ENCODE measurements at places on chromosomes 1 and 21.

GRCh38 chr1:114428083-114428754 lies 82.8 kb downstream of the TRIM33 start:
- DNase-seq: peak; percentile 10

- DNase-seq: no peak
Measured at GRCh38 chr1:244755673-244756072, 79.8 kb upstream of the COX20 start.

GRCh38 chr1:191438979-191439378 lies 719.3 kb upstream of the RGS18 start:
- no peak for DNase-seq

DNA sequence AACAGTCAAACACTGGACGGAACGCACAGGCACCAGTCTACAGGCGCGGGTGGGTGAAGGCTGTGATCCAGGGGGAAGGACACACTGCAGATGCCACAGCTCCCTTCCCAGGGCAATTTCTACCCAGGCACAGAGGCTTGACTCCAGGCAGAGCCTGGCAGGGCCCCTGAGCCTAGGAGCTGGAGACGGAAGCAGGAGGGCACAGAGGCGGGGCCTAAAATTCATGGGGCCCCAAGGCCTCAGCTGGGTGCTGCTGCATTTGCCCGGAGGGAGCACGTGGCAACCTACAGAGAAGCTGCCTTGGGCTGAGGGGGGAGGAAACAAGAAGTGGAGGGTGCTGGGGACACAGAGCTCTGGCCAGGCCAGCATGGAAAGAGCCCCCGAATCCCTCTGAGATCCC lies 41.2 kb downstream of the UBE2G2 start:
- no peak for DNase-seq

DNA sequence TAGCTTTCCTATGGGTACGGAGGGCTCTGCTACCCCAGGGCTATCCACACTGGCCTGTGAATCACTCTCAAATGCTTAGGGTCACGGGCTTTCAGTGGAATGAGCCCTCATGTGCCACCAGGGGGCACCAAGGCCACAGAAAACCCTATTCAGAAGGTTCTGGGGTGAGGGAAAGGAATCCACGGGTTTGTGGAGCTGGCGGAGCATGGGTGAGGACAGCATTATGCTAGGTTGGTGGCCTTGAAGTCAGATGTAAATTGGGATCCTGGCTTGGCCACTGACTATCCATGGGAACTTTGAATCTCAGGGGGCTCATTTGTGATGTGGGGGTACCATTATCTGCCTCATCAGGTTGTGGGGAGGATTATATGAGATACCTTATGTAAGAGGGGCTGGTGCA lies 5.1 kb upstream of the LAMTOR5 start:
- peak; percentile 77 for DNase-seq

GRCh38 chr1:225426395-225427234 lies 1.2 kb downstream of the LBR start:
- peak; percentile 42 for DNase-seq

DNA sequence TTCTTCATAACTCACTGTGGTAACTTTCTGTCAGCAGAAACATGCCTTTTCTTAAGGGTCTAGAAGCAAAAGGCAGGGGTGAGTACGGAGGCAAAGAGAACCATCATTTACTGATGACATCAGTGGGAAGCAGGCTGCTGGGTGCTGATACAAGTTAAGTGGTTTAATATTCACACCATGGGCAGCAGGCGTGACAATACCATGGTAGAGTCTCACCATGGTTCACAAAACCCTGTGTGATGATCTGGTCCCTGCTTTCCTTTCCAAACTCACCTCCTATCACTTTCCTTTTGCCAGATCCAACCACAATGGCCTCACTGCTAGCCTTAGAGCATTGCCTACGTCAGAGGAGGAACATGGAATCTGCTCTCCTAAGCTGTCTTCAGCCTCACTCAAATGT lies 8.7 kb downstream of the MAB21L3 start:
- DNase-seq: no peak

- DNase-seq: no peak
Measured at GRCh38 chr1:226981838-226982237, 41.7 kb downstream of the COQ8A start.

DNA sequence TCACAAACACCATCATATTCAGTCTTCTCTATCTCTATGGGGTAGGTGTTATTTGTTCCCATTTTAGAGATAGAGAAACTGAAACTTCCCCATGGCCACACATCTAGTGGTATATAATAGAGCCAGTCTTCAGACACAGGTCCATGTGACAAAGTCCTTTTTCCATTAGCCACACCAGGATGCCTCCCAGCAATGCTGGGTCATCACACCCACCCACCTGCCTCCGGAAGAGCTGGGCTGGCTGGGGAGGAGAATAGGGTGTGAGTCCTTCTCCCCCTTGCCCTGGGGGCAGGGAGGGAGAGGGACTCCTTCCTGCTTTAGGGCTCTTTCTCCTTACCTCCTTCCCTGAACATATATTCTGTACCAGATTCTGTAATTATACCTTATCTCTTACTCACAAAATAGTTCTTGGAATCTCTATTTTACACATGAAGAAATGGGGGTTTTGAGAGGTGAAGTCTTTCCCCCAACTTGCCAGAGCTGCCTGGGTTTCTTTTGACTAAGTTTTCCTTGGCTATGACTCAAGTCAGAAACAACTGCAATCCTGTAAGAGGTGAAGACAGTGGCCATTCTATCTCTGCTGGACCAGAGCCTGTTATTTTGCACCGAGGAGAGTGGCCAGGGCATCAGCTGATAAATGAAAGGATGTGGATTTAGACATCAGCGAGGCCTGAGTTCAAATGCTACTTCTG lies 30.0 kb downstream of the SOX13 start:
- DNase-seq: no peak

DNA sequence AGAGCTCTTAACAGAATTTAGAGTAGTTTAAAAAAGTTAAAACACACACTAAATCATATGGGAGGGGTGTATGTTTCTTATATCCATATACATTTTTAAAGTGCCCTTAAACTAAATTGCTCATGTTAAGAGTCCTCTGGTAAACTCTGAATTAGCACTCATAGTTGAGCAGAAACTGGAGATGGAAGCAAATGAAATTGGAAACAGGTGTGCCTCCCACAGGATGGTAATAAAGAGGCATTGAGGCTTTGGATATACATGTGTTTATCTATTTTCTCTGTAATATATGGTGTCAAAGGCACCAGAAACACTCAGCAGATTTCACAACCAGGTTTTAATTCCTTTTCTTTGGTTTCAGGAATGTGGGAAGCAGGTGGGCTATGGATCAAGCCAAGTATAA lies 188.6 kb downstream of the HS2ST1 start:
- no peak for DNase-seq

GRCh38 chr1:246081138-246081702 lies 425.9 kb downstream of the SMYD3 start:
- no peak for DNase-seq

DNA sequence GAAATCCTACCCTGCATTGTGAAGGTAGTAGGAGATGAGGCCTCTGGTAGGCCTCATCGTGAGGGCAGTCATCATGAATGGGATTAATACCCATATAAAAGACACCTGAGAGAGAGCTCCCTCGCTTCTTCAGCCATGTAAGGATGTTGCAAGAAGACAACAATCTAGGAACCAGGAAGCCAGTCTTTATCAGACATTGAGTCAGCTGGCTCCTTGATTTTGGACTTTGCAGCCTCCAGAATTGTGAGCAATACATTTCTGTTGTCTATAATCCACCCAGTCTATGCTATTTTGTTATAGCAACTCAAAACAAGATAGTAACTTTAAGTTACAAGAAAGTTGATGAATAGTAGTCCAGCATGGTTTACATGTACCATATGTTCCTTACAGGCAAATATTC lies 208.5 kb downstream of the KCNT2 start:
- no peak for DNase-seq

DNA sequence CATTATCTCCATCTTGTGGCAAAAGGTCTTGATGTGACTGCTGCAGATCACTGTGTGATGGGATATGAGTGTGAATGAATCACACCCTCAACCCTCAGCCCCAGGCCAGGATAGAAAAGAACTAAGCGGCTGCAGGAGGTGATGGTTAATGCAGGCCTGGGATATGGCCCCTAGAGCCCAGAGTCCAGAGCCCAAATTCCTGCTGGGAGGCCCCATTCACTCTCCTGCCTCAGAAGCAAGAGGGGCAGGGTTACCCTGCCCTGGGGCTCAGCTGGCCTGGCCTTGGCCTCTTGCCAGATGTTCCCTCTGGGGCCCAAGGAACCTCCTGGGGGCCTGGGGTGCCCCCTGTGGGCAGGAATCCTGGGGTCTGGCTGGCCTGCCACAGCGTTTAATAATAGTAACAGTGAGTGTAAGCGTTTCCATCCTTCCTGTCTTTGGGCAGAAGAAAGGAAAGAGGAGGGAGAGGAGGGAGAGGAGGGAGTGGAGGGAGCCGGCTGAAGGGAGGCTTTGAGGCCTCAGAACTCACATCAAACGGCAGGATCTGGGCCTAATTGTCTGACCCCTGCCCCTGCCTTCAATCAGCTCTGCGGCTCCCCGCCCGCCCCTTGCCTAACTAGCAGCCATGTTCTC lies 26.2 kb downstream of the DMAP1 start:
- peak; percentile 24 for DNase-seq

GRCh38 chr1:40032240-40032891 lies 8.2 kb upstream of the CAP1 start:
- peak; percentile 56 for DNase-seq

DNA sequence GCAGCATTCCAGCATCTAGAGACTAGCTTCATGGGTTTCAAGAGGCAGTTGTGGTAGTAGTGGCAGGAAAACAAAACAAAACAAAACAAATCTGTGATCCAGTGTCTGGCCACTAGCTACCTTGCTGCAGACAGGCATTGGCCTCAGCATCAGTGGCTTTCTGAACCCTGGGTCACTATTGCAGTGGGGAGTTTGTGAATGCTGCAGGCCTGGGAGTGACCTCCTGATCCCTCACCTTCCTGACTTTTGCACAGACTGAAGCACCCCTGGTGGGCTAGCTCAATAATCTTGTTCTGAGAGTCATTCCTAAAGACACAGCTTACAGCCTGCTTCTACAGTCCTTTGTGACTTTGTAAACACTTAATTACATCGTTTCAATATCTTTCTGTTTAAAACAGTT lies 24.9 kb upstream of the APCS start:
- no peak for DNase-seq

- no peak for DNase-seq
Measured at GRCh38 chr1:226782845-226783601, 43.9 kb upstream of the ITPKB start.

DNA sequence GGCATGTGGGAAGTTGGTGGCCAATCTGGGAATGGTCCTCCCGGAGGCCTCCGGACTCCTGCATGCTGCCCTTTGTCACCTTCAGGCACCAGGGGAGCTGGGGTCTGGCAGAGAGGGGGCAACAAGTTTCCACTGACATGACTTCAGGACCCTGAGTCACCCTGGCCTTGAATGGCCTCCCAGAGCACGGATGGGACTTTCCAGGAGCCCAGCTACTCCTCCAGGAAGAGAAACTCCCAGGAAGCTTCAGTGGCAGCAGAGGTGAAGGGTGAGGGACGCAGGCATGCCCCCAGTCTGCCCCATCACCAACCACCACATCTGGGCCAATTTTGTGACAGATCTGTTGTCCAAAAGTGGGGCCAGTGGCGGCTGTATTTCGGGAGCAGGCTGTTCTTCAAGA lies 55.9 kb upstream of the WASF2 start:
- no peak for DNase-seq

DNA sequence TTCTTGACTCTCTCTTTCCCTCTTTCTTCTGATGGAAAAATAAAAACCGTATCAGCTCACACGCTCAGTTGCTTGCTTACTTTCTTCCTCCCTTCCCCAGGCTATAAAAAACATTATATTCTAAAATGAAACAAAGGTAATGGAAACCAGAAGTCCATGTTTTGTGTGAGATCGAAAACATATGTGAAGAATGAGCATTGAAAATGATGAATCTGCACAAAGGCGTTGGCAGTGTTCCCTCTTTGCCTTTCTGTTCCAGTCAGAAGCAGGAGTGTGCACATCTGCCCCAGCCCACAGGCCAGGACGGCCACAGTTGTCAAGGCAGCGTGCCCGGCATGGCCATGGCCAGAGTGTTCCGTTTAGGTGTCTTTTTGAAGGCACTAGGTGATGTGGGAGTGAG lies 185.3 kb upstream of the USP24 start:
- no peak for DNase-seq

- no peak for DNase-seq
Measured at GRCh38 chr21:45892156-45892915, 89.2 kb upstream of the COL6A1 start.

DNA sequence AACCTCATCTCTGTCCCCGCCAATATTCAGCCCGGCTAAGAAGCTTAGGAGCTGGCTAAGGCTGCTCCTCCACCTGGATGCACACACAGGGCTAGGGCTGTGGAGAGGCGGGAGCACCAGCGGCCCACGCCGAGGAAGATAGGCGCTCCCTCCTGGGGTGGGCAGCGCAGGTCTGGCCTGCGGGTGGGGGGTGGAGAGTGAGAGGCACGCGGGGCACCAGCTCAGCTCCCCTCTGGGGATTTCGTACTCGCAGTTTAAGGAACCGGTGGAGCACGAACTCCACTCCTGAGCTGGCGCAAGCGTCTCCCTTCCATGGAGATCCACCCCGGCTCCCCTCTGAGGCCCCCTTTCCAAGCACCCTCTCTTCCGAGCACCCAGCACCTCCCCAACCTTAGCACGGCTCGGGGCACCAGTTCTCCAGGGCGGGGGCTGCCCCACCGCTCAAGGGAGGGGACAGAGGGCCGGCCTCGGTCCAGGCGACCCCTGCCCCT lies 433 bp upstream of the KAZN start:
- DNase-seq: peak; percentile 40

- peak; percentile 50 for DNase-seq
Measured at GRCh38 chr21:31173881-31174555, 135.7 kb upstream of the KRTAP19-8 start.

- DNase-seq: no peak
Measured at GRCh38 chr1:182181167-182181572, 119.7 kb upstream of the ZNF648 start.

DNA sequence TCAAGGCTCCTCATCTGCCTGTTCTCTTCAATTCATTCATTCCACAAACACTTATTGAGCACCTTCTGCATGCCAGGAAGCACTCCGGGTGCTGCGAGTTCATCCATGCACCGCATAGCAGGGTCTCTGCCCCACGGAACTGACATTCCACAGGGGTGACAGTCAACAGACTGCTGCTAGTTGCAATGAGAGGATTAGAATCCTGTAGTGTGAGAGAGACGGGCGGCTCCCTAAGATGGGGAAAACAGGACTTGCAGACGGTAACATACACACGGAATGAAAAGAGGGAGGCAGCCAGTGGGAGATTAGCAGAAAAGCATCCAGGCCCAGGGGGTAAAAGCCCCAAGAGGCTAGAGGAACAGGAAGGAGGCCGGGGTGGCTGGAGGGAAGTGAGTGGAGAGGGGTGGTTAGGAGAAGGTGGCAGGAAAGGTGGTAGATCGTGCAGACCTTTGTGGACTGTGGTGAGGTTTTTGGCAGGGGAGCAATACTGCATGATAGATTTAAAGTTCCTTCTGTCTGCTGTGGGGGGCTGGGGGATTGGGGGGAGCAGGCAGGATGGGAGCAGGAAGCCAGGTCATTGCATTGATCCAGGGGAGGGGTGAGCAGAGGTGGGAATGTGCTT lies 6.6 kb downstream of the TNFRSF8 start:
- no peak for DNase-seq

GRCh38 chr1:184635347-184635979 lies 119.2 kb downstream of the EDEM3 start:
- DNase-seq: no peak
